EL (cell line): ENCODE measurements at places on chromosomes 3 and 15.
A peak's percentile ranks its signal among the peaks of the same experiment; 100 is the strongest.

- peak; percentile 90 for DNase-seq
These were observed 10.5 kb downstream of the ACOX2 start for GRCh38 chr3:58526515-58526957.

GRCh38 chr15:66068801-66069200 is 184.7 kb downstream of the MEGF11 start:
- no peak for DNase-seq

DNA sequence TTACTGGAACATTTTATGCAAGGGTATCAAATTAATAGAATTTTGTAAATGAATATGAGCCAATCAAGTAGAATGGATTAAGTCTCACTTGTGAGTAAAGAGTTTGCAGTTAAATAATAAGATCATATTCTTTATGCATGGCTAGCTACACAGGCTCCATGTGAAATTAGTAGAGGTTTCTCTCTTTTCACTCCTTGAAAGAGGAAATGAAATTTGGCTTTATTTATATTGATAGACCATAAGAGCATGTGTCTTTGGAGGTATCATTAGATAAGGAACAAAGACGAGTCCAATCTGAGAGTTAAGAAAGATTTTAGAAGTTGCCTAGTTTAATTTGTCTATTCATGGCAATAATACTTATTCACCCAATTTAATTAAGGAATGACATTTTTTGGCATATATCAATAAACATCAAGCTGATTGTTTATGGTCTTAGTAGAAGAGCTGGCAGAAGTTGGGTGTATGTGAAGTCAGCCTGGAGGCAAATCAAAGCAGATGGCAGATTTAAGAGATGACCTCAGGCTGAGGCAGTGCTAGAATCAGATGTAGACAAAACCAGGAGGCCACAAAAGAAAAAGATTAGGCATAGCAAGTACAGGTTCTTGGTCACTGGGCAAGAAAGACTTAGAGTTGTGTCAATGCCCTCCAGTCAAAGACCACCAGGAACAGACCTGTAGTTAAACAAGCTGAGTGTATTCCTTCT is 406.5 kb upstream of the ARHGEF26 start:
- no peak for DNase-seq

- DNase-seq = peak; percentile 56
These were observed 17.0 kb downstream of the MAGI1 start for GRCh38 chr3:66021731-66022131.

GRCh38 chr15:66241908-66242285 is 11.7 kb downstream of the MEGF11 start:
- no peak for DNase-seq

DNA sequence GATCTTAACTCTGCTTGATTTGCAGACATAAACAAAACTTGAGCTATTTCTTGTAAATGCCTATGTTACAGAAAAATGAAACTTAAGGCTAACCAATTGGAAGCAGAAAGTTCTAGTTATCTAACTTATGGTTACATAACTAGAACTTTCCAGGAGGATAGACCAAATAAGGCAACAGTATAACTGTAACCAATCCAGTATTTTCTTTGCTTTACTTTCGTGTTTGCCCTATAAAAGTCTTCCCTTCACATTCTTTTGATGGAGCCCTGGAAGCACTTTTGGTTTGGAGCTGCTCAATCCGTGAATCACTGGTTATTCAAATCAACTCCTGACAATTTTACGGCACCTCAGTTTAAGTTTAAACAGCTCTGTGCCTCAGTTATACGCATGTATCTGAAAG is 164.6 kb downstream of the SUCLG2 start:
- peak; percentile 23 for DNase-seq

DNA sequence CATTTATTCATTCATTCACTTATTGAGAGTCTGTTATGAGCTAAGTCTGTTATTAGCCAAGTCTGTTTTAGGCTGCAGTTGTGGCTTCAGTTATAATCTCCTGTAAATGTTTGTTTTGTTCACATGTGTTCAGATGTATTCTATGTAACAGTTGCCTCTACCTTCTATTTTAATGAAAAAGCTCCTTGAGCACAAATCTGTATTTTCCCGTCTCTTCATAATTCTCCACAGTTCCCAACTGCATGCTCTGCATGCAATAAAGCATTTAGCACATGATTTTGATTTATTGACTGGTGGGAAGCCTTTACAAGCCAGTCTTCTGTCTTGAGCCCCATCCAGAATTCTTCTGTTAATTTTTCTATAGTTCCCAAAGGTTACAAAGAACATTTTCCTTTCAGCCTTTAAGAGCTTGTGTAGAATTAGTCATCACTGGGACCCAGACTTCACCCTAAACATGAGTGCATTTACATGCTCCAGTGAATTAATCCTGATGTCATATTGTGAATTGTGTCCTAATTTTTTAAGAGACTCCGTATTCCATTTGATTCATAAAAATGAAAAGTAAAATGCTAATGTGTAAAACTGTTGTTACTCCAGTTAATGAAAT is 122.3 kb upstream of the NR2E3 start:
- peak; percentile 61 for DNase-seq

DNA sequence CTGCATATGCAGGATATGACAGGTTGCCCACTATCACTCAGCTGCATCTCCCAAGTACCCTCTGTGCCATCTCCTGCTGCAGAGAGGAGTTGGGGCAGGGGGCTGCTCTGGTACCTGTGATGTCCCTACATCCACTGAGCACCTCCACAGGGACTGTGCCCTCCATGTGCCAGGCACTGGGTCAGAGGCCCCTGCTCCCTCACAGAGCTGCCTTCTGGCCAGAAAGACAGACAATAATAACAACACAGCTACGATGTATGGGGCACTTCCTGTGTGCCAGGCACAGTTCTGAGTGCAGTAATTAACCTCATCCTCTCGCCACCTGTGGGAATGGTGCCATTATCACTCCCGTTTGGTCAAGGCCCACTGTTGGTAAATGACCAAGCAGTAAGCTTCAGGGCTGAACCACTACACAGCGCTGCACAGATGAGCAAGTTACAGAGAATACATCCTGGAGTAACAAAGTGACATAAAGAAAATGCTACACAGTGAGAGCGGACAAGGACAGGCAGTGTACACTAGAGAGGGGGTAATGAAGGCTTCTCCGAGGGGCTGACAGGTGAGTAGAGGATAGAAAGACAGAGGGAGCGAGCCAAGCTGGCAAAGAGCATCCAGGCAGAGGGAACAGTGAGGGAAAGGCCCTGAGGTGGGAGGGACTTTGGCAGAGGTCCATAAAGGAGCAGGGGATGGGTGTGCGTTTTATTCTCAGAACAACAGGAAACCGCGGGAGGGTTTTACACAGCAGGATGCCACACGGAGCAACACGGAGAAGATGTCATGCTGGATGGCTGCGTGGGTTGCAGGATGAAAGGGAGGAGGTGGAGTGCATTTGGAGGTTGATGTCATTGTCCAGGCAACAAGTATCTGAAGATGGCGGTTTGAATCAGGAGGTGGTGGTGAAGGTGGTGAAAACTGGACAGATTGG is 13.6 kb downstream of the WNT7A start:
- no peak for DNase-seq

DNA sequence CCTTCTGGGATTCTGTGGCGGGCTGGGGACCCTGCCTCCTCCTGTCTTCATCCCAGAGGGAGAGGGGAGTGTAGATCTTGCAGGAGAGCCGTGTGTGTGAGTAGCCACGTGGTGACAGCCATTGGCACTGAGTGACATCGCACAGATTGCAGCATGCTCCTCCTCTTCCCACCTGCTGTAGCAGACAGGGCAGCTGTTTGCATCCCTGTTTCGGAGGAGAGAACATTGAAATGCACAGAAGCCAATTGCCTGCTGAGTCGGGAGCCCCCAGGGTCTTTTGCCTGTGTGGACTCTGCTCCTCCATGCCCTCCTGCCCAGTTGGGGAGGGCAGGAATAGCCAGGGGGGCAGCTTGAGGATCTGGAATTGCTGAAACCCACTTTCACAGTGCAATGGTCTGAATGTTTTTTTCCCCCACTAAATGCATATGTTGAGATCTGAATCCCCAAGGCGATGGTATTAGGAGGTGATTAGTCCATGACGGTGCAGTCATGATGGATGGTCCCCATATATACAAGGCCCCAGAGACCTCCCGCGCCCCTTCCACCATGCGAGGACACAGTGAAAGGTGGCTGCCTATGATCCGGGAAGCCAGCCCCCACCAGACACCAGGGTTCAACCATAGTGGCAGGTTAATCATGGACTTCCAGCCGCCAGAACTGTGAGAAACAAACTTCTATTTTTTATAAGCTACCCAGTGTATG is 66.8 kb downstream of the CHRNA7 start:
- DNase-seq = no peak

DNA sequence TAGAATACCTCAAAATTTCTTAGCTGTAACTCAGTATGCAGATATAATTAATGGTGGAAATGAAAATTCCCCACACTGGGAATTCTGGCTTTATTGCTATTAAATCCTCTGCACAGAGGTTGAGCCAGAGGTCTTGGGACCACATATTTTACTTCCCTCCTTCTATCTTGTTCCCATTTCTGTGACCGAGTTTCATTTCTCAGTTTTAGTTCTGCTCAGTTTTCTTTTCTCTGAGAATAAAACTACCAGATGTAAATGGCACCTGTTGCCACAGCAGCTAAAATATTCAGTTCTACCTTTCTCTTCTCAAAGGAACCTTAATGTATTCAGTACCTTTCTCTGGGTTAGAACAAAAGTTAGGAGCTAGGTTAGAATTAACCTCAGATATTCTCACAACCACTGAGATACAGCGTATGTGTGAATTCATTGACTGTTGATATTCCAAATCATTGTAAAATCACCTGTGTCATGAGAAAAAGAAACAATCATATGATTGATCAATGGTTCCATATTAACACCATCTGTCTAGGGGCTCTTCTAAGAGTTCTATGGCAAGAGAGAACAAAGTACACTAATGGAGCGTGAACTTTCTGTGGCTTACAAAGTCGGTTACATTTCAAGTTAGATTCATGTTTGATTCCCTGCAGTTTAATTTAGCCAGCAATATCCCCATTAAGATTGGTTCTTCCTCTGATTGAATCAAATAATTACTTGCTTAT is 374.1 kb downstream of the EFHB start:
- DNase-seq = no peak

DNA sequence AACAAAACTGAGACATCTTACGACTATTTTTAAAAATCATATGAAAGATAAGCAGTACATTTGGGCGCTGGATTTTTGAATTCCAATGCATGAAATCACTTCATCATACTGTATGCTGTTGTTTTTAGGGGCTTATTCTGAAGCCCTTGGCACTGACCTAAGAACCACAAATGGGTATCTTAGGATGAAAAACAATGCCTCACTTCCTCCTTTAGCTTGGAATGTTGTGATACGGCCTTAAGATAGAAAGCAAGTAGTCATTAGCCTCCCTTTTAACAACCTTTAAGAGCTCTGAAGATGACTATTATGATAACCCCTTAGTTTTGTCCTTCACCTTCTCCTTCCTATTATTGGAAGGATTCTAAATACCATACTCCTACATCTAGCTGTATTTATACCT is 289.8 kb downstream of the ARPP21 start:
- DNase-seq = peak; percentile 68

- no peak for DNase-seq
These were observed 45.6 kb downstream of the PEX5L start for GRCh38 chr3:179991104-179991503.

- DNase-seq = no peak
These were observed 3.4 kb upstream of the FAM43A start for GRCh38 chr3:194682189-194682693.

- DNase-seq = no peak
These were observed 46.9 kb downstream of the NR1D2 start for GRCh38 chr3:23991683-23992628.

GRCh38 chr15:63528138-63528659 is 23.8 kb downstream of the USP3 start:
- DNase-seq = peak; percentile 41

GRCh38 chr15:72044956-72045355 is 73.0 kb downstream of the MYO9A start:
- no peak for DNase-seq

DNA sequence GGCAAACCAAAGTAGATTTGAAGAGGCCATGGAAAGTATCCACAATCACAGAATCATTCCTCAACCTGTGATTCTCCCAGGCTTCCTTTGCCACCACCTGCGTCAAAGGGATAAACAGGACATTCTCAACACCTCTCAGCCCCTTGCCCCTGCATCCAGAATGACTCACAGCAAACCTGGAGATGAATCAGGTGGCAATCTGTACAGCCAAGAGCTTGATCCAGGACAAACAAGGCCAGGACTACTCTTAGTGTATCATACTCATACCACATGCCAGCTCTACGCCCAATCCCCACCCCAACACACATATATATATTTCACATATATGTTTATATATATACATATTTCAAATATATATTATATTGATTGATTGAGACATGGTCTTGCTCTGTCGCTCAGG is 23.6 kb upstream of the C3orf62 start:
- DNase-seq = no peak

- no peak for DNase-seq
These were observed 36.9 kb upstream of the C15orf39 start for GRCh38 chr15:75164625-75165350.

- DNase-seq = no peak
These were observed 409.9 kb downstream of the RBMS3 start for GRCh38 chr3:29690686-29691353.

- DNase-seq = no peak
These were observed 307.4 kb downstream of the NTRK3 start for GRCh38 chr15:87949151-87949574.

DNA sequence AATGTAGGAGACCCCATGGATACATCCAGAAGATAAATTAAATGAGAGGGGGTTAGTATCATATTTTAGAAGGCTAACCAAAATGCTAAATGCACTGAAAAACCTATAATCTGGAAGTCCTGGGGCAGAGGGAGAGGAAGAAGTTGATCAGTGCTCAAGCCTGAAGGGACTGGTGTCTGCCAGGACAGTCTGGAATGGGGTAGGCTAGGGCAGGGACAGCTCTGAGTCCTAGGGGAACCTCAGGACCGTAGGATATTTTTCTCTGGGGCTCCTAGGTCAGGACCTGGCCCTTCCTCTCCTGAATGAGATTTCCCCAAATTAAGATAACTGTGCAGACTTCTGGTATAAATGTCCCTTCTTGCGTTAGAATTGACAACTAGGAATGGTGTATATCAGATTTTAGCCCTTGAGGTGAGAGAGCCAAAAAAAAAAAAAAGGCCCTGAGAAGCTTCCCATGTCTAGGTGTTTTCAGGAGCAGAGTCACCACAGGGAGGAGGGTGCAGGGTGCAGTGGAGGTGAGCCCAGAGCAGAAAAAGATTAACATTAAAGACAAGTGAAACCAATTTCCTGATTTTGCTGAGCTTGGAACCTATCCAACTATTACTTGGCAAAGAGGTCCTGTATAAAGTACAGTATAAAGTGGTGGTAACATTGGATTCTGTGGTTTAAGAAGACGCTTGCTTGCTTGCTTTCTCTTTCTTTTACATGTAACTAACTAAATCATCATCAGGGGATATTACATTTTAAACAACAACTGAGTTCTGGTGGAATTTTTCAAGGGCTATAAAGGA is 63.5 kb downstream of the HACD2 start:
- no peak for DNase-seq

GRCh38 chr3:33146791-33147445 is 33.1 kb downstream of the CRTAP start:
- peak; percentile 22 for DNase-seq

DNA sequence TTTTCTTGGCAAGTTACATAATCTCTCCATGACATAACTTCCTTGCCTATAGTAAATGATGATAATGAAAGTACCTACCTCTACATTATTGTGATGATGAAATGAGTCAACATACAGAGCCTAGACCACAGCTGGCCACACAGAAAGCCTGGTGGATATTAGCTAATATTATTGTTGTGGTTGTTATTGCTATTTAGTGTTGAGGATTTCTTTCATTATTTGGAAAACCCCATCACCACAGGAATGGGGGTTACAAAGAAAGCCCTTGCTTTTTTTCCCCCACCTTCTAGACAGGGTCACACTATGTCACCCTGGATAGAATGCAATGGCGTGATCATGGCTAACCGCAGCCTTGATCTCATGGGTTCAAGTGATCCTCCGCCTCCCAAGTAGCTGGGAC is 125.0 kb downstream of the PDZRN3 start:
- peak; percentile 39 for DNase-seq
